ENCODE measurements at places on chromosomes 7 and 10.

DNA sequence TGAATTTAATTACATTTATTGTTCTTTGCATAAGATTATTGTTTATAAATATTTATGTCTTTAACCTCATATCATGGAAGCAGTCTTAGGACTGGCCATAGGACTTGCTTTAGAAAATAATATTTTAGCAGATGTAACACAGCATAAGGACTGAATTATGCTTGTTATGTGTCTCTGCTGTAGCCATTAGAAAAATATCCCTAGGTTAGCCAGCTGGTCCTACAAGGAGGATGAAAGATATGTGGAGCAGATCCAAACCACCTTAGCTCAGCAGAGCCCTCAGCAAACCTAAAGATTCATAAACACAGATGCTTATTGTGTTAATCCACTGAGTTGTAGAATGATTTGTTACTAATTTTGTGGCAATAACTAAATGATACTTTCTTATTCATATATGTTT lies 166.0 kb upstream of the COL1A2 start:
- no peak for DNase-seq

- DNase-seq = no peak
Observed at GRCh38 chr7:155956977-155957376, 144.7 kb upstream of the SHH start.

DNA sequence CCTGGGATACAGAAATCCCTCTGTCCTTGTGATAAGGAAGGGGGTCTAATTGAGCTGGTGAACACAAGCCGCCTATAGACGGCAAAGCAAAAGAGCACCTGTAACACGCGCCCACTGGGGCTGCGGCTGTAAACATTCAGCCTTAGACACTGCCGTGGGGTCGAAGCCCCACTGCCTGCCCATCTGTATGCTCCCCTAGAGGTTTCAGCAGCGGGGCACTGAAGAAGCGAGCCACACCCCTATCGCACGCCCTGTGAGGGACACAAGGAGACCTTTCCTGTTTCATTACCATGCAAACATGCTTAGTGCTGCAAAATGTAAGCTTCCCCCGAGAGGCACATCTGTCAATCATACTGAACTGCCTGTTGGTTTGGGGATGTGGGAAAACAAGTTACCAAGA lies 82.1 kb downstream of the NRP1 start:
- DNase-seq = no peak

GRCh38 chr7:73829505-73829904 lies 1.3 kb upstream of the CLDN4 start:
- no peak for DNase-seq

DNA sequence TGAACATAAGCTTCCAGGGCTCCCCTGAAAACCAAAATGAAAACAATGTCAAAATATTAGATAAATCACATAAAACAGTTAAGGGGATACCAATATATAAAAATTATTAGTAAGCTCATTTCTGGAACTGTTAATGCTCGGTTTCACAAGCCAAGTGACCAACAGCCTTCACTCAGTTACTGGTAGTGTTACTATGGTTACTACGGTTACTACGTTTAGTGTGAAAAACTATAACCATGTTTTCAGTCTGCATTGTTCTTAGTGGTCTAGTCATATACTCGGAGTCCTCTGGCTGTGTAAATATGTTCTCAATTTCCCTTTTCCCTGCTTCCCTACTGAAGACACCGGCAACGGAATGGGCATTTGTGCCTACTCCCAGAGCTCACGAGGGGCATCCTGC lies 34.8 kb downstream of the HBP1 start:
- DNase-seq = no peak

DNA sequence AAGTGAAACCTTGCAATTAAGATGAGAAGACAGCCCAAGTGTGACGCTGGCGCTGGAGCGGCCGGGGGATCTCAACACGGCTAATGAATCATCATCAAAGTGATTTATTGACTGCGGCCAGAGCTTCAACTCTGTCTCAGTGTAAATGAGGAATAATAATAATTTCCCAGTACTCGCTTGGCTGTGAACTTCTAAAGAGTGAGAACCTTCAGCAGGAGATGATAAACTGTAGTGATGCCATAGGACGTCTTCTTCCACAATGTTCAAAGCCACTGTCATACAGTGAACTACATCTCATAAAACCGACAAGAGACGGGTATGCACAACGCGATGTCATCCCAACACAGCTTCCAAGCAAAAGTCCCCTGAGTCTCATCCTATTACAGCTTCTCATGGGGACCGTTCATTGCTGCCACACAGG lies 123.6 kb upstream of the NOBOX start:
- DNase-seq = no peak

DNA sequence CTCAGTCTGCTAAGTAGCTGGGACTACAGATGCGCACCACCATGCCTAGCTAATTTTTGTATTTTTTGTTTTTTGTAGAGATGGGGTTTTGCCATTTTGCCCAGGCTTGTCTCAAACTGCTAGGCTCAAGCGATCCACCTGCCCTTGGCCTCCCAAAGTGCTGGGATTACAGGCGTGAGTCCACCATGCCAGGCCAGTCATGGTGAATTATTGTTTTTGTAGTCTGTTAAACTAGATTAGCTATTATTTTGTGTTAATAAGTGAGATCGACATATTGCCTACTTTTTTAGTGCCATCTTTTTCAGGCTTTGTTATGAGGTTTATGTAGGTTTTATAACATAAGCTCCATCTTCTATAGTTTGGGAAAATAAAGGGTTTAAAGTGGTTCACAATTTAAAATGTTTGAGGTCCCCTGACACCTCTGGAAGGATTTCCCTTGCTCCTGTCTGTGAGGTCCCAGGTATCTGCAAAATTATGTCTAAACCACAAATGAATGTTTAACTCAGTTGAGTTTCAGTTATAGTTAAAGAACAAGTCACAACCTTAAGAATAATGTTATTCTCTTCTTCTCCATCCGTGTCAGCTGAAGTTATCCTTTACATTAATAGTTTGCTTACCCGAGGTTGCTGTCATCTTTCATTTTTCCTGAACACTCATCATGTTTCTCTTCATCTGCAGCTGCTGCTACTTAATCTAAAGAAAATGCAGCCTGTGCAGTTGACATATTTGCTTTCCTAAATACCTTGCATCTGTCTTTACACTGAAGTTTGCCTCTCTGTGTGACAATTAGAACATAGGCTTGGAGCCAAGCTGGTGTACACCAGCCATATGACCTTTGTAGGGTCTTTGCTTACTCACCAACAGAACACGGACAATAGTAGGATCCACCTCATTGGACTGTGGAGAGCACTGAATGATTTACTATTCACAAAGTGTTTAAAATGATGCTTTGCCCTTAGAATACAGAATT lies 8.9 kb upstream of the VSTM4 start:
- DNase-seq = no peak

DNA sequence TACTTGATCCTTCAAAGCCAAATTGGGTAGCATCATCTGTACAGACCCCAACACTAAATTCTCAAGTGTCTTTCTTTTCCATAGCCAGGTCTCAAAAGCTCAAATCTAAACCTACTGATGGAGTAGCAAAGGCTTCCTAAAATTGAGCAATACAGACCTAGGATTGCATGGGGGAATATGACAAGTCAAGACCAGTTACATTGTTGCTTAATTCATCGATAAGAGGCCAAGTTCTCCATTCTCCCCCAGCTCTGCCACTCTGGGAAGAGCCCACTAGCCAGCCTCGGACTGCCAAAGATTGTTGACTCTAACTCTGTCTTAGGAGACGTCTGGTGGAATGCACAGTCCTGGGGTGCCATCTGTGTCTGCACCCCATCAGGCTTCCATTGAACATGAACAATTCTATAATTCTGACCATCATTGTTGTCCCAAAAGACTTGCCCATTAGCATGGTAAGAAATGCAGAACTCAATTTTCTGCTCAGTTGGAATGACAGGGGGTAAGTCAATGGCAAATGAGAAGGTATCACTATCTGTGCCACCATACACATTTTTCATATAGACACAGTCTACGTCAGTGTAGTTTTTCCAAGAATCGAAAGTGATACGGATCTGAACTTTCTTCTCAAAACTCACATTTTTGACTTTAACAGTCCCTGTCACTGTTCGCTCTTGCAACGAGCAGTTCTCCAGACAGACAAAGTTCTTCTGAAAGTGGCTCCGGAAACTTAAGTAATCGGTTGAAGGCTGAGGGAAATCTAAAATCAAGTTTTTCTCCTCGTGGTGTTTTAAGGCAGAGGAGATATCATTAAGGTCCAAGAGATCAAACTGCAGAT lies 2.9 kb downstream of the PPP1R3C start:
- no peak for DNase-seq

DNA sequence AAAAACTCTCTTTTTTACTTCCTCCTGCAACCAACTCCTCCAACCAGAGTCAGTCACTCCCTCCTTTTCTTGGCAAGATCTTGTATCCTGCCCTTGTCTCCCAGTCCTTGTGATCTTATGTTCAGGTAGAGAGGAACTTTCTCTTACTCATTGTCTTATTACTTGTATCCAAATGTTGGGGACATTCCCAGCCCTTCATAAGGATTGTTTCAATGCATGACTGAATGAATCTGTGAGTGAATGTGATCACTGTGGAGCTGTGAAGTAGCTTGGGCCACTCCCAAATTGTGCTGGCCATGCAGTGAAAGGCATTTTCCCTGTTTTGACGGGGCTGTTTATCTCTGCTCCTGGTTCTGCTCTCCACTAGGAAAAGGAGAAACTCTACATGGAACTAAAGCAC lies 93.7 kb downstream of the CFAP58 start:
- DNase-seq = no peak

DNA sequence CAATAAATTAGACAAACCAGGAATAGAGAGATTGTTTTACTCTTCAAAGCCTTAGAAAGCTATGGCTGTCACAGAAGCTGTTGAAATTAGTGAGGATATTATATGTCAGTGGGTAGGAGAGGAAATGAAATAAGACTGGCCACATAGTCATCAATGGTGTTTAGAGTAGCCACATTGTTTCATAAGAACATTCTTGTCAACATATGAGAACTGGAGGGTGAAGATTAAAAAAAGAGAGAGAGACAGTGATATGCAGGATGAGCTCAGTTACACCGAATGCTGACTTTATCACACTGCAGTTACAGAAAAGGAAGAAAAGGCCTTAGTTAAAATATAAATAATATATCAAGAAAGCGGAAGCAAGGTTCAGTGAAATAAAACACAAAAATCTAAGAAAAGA lies 412.0 kb downstream of the CNTNAP2 start:
- no peak for DNase-seq

GRCh38 chr7:128835790-128836641 lies 5.8 kb downstream of the FLNC start:
- DNase-seq = no peak

DNA sequence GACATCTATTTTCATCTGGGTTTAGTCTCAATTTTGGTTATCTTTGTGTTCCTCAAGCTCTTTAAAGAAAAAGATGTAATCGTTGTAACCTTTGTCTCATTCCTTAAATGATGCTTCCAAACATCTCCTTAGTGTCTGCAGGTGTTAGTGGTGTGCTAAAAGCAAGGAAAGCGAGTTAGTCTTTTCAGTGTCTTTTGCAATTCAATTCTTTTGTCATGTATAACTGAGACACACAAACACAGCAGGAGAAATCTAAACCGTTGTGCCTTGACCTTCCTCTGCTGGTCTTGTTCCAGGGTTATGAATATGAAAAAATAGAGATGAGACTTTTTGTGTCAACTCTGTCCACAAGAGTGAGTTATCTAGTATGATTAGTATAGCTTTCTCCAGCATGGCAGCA lies 40.7 kb downstream of the PIK3CG start:
- no peak for DNase-seq

GRCh38 chr7:83301416-83301815 lies 138.7 kb upstream of the PCLO start:
- DNase-seq = no peak

GRCh38 chr10:29728541-29729049 lies 93.8 kb upstream of the SVIL start:
- DNase-seq = no peak

DNA sequence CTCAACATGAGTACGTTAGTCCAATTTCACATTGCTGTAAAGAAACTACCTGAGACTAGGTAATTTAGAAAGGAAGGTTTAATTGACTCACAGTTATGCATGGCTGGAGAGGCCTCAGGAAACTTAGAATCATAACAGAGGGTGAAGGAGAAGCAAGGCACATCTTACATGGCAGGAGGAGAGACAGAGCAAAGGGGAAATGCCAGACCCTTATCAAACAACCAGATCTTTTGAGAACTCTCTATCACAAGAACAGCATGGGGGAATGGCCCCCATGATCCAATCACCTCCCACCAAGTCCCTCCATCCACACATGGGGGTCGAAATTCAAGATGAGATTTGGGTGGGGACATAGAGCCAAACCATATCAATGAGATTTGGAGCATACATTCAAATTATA lies 34.6 kb upstream of the PDSS1 start:
- no peak for DNase-seq

DNA sequence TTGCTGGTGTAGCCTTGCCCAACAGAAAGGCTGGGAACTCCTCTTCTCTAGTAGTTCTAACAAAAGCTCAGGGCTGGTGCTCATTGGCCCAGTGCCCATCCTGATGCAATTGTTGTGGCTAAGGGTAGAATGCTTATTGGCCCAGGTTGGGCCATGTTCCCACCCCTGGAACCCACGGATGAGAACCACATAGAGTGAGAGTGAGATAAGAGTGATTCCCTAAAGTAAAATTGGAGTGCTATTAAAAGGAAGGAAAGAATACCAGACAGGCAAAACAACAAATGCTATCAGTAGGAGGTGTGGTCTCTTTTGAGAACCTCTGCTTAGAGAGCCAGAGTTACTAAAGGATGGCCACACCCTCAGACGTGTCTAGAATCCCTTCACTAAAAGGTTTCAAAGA lies 49.2 kb downstream of the LGI1 start:
- DNase-seq = no peak
